ENCODE measurements at places on chromosomes 13 and 19.

DNA sequence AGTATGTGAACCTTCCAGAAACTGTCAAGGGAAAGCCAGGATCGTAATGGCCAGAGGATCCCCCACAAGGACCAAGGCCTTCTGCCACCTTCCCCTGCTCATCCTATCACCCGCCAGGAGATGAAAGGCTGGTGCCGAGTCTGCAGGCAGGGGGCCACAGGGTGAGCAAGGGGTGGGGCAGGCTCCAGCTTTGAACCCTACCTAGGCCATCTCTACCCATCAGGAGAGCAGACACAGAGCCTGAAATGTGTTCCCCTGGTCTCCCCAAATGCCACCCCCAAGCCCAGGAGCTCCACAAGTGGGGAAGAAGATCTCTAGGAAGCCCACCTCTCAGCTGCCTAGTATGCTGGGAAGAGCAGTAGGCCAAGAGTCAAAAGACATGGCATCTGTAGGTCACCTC is 95.1 kb downstream of the KCTD15 start:
- no peak for DNase-seq

DNA sequence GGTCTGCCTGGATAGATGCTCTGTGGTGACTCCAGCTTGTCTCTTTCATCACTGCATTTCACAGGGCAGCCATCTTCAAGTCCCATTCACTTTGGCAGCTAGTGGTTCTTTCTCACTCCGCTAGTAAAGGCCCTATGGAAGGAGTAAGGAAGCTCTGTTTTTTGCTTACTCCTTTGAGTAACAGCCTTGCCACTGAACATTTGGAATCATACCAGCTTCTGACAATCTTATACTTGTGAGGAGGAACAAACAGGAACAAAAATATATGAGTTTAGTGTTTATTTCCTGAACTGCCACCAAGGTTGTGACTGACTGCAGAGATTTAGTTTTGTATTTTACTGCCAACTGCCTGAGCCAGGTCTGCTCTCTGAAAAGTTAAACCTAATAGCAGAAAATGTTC is 38.7 kb downstream of the KCTD4 start:
- no peak for DNase-seq

GRCh38 chr13:19329365-19329764 is 147.7 kb upstream of the TUBA3C start:
- no peak for DNase-seq

GRCh38 chr19:11460207-11460606 is 20.6 kb downstream of the ELAVL3 start:
- no peak for DNase-seq

GRCh38 chr19:13902993-13903555 is 2.8 kb downstream of the BRME1 start:
- DNase-seq, result no peak

GRCh38 chr19:5926641-5927440 is 12.8 kb downstream of the CAPS start:
- no peak for DNase-seq

All from kidney epithelial cell (primary cell).